ENCODE measurements at places on chromosomes 5 and 9.

DNA sequence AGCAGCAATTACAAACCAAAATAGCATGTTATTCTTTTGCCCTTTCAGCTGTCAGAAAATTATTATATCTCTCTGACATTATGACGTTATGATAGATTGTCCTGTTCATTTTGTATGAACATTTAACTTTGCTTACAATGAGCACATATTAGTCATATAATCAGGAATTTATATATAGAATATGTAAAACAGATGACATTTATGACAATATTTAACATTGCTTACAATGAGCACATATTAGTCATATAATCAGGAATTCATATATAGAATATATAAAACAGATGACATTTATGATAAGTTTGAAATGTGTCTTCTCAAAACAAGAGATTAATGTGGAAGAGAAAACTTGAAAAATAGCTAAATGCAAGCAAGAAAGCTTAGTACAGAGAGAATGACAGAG lies 1180.2 kb downstream of the CDH12 start:
- DNase-seq: no peak

DNA sequence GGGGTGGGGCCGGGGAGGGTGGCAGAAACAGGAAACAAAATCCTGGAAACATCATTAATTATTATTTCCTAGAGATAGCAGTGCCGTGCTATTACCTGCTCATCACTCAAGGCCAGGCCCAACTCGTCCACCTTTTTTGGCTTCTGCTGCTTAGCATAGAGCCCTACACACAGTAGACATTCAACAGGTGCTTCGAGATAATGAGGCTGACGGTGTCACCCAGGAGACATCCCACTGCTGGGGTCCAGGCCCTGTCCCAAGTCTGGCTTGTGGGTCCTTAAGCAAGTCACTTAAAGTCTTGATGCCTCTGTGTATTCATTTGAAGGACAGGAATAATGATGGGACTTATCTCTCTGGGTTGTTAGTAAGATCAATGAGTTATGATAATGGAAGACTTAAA lies 506.6 kb downstream of the BNC2 start:
- no peak for DNase-seq

DNA sequence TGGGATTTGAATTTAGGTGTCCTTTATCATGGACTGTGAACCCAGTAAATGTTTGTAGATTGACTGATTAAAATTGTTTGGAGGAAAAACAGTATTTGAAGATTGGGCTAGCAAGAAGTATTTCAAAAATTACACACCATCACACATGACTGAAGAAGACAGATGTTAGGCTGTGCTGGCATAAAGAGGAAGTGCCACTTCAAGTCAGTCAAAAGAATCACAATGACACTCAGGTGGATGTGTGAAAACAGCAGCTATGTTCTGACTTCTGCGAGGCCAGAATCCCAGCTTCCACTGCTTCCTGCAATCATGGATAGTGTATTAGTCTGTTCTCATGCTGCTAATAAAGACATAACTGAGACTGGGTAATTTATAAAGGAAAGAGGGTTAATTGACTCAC lies 393.3 kb downstream of the DMRT2 start:
- DNase-seq: no peak

DNA sequence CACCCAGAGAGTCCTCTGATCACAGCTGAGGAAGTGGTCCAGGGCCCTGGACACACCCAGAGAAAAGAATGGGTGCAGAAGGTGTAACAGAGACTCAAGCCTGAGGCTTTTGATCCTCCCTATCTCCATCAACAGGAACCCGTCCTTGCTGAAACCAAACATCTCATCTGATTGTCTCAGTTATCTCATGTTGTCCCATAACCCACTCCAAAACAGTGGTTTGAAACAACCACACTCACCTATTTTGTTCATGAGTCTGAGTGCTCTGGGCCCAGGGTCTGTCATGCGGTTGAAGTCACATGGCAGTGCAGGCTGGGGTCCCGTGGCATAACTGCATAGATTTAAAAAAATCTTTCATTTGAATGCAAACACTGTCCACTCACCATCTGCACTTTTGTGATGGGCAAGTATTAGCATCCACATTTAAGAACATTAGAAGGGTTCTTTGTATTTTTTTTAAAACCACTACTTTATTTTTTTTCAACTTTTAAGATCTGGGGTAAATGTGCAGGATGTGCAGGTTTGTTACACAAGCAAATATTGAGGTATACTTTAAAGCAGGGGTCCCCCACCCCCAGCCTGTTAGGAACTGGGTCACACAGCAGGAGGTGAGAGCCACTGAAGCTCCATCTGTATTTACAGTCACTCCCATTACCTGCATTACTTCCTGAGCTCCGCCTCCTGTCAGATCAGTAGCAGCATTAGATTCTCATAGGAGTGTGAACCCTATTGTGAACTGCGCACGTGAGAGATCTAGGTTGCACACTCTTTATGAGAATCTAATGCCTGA lies 255.8 kb downstream of the ROR2 start:
- no peak for DNase-seq

GRCh38 chr5:146962801-146963355 lies 84.3 kb upstream of the PPP2R2B start:
- no peak for DNase-seq

- no peak for DNase-seq
Measured at GRCh38 chr9:36316611-36317317, 58.5 kb upstream of the GNE start.

DNA sequence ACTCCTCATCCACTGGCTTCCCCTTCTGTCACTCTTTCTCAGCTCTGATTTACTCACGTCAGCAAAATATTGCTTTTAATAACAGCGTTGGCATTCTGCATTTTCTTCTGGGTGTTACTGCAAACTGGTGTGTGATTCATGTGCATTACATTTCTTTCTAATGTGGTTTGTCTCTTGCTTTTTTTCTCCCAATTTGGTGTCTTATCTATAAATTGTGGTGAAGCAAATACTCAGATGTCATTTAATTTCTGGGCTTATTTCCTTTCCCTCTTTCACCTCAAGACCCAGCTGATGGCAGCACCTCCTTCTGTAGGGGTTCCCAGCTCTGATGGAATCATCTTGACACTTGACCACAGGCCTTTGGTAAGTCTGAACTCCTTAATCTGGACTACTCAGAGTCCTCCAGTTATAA lies 180.7 kb upstream of the ZNF618 start:
- DNase-seq: no peak

GRCh38 chr5:68891718-68892117 lies 202.1 kb upstream of the SLC30A5 start:
- DNase-seq: no peak

- DNase-seq: no peak
Measured at GRCh38 chr9:130414910-130415746, 29.6 kb upstream of the ASS1 start.

- DNase-seq: no peak
Measured at GRCh38 chr5:9851458-9851857, 221.3 kb upstream of the TAS2R1 start.

DNA sequence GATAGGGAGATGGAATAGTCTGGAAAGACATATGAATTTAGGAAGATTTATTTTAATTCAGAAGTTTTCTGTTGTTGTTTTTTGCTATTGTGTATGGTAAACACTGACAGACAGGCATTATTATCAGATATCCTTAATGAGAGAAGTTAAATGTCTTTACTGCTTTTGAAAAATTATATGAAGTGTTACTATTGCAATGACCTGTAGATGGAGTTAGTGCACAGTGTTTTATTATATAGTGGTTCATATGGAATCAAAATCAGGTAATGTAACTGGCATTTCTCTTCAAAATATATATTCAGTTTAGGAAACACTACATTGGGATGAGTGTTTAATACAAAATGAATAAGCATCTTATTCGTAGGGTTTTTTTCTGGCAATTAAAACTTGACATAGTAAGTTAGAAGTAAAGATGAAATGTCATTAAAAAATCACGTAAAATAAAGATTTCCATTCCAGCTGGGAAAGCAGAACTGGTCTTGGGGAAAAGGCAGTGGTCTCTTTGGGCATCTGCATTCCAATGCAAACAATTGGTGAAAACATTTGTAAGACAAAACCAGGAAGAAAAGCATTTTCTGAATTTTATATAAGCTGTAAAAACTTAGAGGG lies 3.9 kb downstream of the GABRA1 start:
- DNase-seq: peak; percentile 7

- no peak for DNase-seq
Measured at GRCh38 chr9:86943201-86944113, 3.8 kb downstream of the GAS1 start.

All from NCI-H1436 (cell line).